Dermis microvascular lymphatic vessel endothelial cell (primary cell): ENCODE measurements at places on chromosomes 11 and 22. TPM values are rescaled to one million over a fixed set of nuclear protein-coding genes. Genes with fewer than 3 reads are reported as not detected.
A peak's percentile ranks its signal among the peaks of the same experiment; 100 is the strongest.

DNA sequence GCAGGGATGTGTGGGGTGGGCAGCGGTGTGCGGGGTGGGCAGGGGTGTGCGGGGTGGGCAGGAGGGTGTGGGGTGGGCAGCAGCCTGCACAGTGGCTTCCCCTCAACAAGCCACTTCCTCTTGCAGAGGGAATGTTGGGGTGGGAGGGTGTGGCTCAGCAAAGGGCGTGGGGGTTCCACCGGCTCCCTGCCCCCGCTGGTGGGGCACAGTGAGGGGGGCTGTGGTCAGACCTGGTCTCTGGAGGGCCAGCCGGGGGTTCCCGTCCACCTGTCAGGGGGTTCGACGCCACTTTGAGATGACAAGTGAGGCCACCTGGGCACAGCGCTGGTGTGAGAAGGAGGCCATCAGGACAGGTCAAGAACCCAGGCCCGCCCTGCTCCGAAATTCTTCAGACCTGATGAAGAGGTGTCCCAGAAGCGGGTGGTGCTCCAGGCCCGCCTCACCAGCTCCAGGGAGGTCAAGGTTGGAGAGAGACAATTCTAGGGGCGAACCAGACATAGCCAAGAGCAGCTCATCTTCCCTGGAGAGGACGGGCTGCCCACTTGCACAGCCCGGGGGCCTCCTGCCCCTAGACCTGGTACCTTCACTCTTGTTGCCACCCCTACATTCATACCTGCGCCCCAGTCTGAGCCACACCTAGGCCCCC is 1.3 kb downstream of the C11orf21 start:
- DNase-seq = no peak

GRCh38 chr11:19380375-19380774 is 139.6 kb upstream of the E2F8 start:
- DNase-seq = peak; percentile 92

DNA sequence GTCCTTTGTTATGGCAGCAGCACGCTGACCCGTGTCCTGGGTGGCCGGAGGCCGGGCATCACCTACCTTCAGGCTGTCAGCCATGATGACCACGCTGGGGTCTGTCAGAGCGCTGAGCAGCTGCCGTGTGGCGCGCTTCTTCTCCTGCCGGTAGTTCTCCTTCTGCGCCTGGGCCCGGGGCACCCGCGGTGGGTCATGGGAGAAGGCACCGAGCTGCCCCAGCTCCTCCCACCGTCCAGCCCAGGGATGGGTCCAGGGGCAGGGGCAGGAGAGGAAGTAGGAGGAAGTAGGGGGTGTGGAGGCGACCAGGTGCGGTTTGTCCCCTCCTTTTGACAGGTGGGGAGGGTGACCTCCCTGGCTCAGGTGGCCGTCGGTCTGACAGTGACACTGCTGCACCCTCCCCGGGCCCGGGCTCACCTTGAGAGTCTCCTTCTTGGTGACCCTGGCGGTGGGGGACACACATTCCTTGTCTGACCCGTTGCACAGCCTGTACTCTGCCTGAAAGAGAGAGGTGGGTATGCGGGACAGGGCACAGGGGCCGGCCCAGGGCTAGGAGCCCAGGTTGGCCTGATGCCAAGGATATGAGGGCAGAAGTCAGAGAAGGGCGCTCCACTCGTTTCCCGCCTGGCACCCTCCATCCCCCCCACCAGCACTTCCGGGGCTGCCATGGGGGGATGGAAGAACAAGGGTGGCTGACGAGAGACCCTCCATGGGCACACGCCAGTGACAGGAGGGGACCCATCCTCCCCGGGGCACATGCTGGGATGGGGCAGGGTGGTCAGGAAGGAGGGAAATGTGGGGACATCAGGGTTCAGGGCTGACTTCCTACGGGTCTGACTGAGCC is 43.0 kb downstream of the OSBPL5 start:
- no peak for DNase-seq

DNA sequence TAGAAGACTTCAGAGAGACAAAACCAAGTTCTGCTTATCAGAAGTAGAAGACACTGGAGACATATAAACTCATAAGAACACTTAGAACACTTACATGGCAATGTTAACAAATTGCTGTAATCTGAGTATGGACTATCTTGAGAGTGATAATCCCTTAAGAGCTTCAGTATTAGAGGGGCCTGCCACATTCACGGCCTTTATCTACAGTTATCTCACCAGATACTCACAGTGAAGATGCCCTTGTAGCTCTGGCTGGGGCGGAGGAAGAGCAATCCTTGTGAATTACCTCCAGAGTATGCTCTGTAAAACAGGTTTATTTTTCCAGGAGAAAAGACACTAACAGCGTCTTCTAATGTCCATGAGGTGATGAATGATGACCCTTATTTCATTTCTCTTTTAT is 762.8 kb downstream of the FAM181B start:
- no peak for DNase-seq

DNA sequence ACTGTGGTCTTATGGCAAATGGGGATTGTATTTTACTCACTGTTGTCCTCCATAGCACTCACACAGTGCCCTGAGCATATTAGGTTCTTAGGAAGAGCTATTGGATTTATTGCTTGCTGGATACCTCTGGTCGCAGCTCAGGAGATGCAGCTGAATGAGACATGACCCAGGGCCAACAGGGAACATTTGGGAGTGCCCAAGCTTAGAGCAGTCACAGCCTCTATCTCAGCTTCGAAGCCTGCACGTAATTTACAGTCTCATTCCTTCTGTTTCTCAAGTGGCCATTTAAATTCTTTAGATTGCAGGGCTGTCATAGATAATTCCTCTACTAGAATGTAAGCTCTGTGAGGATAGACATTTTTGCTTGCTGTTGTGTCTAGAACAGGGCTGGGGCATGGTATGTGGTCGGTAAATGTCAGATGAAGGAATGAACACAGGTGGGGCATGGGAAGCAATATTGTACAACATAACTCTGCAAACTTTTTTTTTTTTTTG is 192.8 kb downstream of the GRIK4 start:
- DNase-seq = no peak

DNA sequence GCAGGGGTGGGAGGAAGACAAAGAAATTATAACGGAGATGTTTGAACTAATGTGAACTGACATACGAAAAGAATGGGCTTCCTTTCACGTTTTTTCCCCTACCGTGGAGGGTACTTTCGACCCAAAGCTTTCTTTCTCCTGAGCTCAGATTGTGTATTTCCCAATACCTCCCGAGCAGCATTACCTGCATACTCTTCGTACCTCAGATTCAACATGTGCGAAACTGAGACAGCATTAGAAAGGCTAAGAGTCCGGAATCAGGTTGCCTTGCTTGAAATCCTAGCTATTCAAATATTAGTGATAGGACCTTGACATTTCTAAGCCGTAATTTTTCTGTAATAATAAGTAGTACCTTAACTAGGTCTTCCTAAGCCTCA is 778 bp upstream of the PAK1 start:
- no peak for DNase-seq

GRCh38 chr22:24142241-24142640 is 39.0 kb upstream of the SUSD2 start:
- no peak for DNase-seq

DNA sequence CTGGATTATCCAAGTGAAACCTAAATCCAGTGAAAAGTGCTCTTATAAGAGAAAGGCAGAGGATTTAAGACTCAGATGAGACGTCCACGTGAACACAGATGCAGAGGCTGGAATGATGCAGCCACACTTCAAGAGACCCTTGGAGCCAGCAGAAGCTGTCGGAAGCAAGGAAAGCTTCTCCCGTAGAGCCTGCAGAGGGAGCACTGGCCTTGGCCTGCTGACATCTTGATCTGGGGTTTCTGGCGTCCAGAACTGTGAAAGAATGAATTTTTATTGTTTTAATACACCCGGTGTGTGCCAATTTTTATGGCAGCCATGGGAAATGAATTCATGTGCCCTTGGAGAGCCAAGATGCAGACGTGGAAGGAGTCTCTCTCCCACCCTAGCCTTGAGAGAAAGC is 407.0 kb upstream of the B3GAT1 start:
- DNase-seq = no peak

DNA sequence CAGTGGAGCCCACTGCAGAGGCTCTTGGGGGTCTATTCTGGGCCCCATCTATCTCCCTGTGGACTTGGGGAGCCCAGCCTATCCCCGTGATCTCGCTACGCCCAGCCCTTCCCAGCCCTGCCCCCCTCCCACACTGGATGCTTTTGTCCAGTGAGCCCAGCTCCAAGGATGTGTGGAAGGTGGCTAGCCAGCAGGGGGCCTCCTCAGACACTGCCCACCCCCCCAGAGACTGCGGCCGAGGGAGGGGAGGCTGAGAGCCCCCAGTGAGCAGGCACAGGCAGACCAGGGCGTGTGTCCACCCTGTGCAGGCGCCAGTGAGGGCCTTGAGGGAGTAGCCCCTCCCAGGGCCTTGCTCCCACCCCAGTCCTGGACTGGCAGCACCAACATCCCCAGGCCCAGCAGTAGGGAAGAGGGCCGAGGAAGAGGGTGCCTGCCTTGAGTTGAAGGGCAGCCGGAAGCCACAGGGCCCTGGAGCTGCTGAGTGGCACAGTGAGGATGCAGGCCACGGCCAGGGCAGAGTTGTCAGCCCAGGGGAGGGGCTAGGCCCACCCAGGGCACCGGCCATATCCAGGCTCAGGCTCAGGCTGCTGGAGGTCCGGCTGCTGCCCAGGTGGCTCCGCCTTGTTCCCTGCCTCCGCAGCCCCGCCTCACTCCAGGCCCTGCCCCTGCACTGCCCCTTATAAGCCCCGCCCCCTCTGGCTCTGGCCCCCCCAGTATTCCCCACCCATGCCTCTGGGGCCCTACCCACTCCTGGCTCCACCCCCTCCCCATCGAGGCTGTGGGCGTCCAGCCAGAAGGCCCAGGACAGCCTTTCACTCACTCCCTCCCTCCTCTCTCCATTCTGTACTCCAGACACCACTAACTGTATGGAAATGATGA is 28.0 kb downstream of the MOB2 start:
- DNase-seq = no peak

GRCh38 chr11:126499131-126499752 is 143.8 kb downstream of the ST3GAL4 start:
- DNase-seq = no peak

- DNase-seq = no peak
Observed at GRCh38 chr11:12198251-12199222, 88.1 kb downstream of the MICAL2 start.

GRCh38 chr11:75797116-75797515 is 17.9 kb upstream of the UVRAG start:
- no peak for DNase-seq

DNA sequence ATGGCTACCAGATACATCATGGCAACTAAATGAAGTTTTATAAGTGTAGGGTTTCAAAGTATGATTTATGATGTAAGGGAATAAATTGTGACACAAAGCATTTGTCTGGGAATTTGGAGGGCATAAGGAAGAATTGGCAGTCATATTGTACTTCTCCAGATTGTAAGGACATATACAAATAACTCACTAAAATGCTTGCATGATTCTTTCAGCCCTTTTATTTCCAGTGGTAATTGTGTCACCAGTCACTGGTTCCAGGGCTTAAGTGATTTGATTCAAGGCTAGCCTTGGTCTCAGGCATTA is 299.4 kb upstream of the ANO5 start:
- DNase-seq = no peak

DNA sequence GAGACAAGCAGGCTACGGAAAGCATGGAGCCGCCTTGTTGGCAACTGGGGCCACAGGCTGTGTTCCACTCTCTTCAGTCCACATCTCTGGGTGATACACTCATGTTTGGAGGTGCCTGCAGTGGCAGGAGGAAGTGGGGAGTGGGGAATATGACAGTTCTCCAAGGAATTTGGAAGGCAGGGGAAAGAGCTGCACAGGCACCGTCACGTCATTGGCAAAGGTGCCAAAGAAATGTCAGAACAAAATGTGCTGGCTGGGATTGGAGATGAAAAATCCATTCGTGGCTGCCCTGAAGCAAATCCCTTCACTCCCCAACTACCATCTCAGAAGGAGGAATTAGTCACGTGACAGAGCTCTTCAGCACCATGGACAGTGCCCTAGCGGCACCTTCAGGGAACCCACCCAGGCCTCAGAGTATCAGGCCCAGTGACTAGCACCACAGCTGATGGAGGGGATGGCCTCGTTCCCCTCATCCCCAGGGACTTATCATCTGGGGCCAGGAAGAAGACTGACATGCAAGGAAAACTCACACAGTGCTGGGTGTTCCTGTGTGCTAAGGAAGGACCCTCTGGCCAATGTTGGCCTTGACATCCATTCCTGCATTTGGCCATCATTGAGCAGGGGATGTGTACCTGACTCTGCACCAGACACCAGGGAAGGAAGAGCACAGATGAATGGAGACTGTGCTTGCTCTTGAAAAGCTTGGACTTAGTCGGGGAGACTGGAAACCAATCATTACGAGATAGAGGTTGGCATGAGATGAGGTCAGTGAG is 48.5 kb upstream of the PRDM11 start:
- DNase-seq = peak; percentile 53

DNA sequence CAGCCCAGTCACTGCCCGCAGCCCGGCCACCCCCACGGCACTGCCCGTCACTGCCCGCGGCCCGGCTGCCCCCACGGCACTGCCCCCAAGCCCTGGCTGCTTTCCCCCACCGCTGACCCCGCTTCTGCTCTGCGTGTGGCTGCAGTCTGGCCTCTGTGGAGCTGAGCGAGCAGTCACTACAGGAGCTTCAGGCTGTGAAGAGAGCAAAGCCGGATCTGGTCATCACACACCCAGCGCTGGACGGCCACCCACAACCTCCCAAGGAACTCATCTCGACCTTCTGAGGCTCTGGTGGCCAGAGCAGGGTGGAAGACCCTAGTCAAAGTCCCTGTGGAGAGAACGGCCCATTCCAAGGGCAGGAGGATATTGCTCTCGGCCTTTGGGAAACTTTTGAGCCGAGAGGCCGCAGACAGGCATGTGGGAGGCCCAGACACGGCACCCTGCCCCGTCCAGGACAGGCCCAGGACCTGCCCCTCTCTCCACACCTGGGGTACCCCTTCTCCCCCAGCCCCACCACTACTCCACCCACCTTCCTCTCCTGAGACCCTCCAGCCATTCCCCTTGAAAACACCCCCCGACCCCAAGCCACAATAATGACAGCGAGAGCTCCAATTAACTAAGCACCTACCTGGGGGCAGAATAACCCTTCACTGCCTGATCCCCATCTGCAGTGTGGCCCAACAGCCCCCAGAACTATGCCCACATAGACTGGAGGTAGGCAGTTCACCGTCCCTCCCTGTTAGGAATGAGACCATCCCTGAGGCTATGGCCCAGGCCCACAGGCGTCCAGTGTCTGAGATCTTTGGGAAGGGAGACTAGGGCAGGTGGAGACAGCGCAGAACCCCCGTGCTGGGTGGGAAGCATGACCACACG is 3.7 kb upstream of the PGGHG start:
- no peak for DNase-seq

GRCh38 chr11:63816166-63816565 is 2.9 kb downstream of the SPINDOC start:
- no peak for DNase-seq

- DNase-seq = no peak
Observed at GRCh38 chr11:93936460-93936859, 84.7 kb upstream of the HEPHL1 start.

The IGLL1 gene
- not detected in 2 replicates for total RNA-seq

The VPREB1 gene
- not detected in 2 replicates for total RNA-seq

The TMEM123 gene
- 152 and 200 TPM in 2 replicates for total RNA-seq

The TMEM225 gene
- total RNA-seq = not detected in 2 replicates

The TMPRSS5 gene
- 0.13 TPM in 2 replicates for total RNA-seq

The OR56B4 gene
- total RNA-seq = not detected in 2 replicates

The TMEM191B gene
- total RNA-seq = 0.13 and 0.77 TPM in 2 replicates

The RIMBP3B gene
- total RNA-seq = under 0.01 TPM in 1 of 2 replicates, not detected in the other

The LARGE2 gene
- not detected in 2 replicates for total RNA-seq

The THY1 gene
- 3.8 and 10.1 TPM in 2 replicates for total RNA-seq
